Stimulated activated CD8-positive, alpha-beta memory T cell treated with anti-CD3 and anti-CD28 coated beads, Interleukin-7, amount 100 ng/mL, for 1 hour (primary cell): ENCODE measurements at places on chromosomes 6 and 20.

DNA sequence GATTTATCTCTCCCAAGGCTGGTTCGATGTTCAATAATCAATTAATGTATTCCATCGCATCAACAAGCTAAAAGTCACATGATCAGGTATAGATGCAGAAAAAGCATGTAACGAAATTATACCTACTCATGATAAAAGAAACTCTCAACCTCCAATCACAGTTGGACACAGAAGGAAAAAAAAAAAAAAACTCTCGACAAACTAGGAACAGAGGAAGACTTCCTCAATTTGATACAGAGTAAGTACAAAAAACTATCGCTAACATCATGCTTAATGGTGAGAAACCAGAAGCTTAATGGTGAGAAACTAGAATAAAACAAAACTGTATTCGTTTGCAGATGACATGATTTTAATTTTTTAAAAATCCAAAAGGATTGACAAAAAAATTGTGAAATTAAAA lies 62.0 kb upstream of the SMIM29 start:
- no peak for DNase-seq

DNA sequence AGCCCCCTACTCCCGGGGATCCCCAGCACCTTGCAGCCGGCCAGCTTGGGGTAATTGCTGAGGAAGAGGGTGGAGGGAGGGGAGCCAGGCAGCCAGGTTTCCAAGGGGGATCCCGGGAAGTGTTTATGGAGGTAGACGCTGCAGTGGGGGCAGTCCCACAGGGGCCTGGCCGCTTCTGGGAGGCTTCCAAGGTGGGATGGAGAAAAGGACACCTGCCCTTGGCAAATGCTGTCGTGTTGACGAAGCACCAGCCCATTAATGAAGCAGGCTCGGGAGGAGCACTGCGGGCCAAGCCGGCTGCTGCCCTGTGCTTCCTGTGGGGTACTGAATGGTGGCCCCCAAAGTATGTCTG lies 82.4 kb downstream of the TMEM242 start:
- no peak for DNase-seq

DNA sequence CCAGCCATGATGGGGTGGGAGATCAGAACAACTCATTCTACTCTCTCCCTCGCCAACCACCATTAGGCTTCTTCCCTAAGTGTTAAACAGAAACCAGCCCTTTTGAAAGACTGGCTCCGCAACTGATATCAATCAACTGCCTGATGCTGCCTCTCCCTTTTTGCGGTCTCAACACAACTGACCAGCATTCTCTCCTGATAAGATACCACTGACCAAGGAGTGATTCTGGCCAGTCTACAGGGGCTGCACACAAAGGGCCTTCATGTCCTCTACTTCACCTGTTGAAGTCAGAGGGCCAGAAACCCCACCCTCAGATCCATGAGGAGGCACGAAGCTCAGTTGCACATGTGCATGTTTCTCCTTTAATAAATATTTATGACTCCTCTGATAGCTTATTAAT lies 145.1 kb downstream of the CD24 start:
- no peak for DNase-seq

GRCh38 chr6:138012682-138013081 lies 94.5 kb downstream of the PERP start:
- DNase-seq = no peak

DNA sequence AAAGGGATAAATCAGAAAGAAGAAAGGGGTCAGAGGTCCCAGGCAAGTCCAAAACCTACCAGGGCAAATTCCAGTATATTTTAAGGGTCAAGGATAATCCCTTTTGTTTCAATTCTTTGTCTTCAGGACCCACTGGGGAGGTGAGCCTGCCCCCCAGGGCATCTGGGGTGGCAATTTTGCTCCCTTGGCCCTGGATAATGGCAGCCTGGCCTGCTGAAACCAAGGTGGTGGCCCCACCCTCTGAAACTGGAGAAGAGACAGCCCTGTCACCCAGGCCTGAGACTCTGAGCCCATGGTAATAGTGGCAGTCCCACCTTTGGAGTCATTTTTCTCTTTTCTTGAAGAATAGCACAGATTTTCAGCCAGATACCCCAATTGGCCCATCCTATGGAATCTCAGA lies 118.1 kb downstream of the C6orf58 start:
- no peak for DNase-seq

GRCh38 chr6:145761584-145761983 lies 26.3 kb upstream of the EPM2A start:
- DNase-seq = no peak

DNA sequence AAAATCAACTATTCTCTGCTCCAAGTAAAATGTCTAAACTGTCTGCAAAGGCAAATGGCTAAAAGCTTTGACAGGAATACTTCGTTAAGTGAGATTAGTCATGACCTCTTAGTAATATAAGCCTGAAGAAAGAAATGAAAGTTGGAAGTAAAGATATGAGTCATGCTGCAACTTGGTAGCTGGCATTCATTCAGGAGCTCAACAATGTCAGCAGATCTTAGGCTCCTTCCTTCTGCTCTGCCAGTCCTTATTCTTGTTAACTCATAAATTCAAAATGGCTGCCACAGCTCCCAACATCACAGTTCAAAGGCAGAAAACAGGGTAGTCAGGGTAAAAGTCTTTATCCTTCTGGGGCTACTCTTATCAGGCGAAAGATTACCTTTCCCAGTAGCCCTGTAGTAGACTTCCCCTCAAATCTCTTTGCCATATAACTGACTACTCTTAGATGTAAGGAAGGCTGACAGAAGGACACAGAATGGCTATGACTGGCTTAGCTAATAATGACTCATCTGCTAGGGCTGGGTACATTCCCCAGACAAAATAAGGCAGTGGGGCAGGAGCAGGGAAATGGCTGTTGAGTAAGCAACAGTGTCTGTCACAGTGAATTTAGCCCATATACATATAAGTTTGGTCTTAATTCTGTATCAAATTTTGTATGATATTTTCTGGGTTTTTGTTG lies 24.4 kb upstream of the C6orf62 start:
- no peak for DNase-seq

DNA sequence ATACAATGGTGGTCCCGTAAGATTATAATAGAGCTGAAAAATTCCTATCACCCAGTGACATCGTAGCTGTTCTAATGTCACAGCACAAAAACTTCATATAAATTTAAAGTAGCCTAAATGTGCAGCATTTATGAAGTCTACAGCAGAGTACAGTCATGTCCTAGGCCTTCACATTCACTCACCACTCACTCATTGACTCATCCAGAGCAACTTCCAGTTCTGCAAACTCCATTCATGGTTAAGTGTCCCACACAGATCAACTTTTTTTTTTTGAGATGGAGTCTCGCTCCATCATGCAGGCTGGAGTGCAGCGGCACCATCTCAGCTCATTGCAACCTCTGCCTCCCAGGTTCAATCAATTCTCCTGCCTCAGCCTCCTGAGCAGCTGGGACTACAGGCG lies 20.9 kb upstream of the KCNG1 start:
- DNase-seq = no peak

GRCh38 chr6:170107606-170108222 lies 183.2 kb downstream of the DLL1 start:
- no peak for DNase-seq

DNA sequence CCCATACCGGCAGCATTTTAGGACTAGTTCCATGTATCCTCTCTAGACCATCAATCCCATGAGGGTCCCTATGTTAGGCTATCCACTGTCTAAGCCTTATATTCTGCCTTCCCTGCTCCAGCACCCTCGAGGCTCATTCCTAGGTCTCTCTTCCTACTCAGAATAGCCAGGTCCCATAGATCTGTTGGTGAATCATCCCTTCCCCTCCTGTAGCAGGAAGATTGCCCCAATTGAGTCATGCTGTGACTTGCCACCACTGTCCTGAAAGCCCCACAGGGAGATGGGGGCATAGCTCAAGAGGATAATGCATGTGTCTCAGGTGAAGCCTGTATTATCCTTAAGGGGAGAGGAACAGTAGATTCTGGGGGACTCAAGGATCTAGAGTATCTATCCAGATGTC lies 143.1 kb upstream of the MOCS1 start:
- DNase-seq = no peak

DNA sequence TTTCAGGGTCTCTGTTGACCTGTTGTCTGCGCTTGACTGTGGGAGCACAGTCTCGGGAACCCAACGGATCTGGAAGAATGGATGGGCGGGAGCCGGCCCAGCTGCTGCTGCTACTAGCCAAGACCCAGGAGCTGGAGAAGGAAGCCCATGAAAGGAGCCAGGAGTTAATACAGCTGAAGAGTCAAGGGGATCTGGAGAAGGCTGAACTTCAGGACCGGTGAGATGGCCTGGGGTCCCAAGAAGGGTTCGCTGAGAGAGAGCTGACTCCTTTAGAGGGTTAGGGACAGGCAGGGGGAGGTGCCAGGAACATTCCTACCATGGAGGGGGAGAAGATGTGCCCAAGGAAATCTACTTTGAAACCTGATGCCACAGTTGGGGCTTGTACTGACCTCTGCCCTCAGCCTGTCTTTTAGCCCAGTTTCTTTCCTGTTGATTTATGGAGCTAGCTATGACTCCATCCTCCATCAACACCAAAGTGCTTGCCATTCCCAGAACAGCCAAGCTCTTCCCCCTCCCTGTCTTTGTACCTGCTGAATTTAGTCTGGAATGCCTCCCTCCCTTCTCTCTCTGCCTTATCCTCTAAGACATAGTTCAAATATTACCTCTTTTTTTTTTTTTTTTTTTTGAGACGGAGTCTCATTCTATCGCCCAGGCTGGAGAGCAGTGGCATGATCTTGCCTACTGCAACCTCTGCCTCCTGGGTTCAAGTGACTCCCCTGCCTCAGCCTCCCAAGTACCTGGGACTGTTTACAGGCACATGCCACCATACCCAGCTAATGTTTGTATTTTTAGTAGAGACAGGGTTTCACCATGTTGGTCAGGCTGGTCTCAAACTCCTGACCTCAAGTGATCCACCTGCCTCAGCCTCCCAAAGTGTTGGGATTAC lies 12.2 kb downstream of the CEP250 start:
- no peak for DNase-seq

DNA sequence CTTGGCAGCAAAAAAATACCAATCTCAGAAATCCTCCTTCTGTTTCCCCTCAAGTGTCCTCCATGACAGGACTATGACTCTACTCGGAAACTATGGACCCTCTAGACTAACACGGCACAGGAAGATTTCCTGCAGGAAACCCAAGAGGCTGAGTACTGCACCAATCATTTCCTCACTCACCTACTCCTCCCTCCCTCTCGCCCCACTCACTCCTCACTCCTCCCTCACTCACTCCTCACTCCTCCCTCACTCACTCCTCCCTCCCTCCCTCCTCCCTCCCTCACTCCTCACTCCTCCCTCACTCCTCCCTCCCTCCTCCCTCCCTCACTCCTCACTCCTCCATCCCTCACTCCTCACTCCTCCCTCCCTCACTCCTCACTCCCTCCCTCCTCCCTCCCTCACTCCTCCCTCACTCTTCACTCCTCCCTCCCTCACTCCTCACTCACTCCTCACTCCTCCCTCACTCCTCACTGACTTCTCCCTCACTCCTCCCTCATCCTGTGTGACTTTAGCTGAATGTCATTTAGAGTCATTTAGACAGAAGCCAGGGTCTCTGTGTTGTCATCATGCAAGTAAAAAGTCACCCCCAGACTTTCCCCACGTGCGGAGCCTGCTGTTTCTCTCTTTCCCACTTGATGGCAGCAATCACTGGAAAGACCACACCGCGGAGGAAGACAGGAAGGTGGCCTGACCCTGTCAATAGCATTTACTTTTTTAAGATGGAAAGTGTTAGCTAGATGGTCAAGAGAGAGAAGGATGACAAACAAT lies 226.8 kb upstream of the PDE10A start:
- DNase-seq = no peak

GRCh38 chr6:149209871-149210775 lies 107.4 kb upstream of the TAB2 start:
- no peak for DNase-seq

DNA sequence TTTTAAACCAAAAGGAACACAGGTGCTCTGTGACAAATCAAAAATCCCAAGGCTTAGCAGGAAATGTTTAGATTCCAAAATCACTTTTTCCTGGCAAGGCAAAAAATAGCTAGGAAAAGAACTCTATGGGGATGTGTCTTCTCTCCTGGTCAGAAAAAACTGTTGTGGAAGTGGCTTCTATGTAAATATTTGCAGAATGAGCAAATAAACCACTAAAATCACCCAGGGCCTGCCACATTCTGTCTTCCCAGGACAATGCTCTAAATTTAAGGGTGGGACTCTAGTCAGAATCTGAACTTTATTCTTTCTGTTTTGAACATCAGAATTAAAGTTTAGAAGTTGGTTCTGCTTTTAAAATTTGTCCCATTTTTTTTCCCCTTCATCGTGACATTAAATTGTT lies 29.3 kb downstream of the GCM1 start:
- no peak for DNase-seq

- DNase-seq = no peak
Measured at GRCh38 chr6:108294297-108294726, 542 bp upstream of the AFG1L start.

DNA sequence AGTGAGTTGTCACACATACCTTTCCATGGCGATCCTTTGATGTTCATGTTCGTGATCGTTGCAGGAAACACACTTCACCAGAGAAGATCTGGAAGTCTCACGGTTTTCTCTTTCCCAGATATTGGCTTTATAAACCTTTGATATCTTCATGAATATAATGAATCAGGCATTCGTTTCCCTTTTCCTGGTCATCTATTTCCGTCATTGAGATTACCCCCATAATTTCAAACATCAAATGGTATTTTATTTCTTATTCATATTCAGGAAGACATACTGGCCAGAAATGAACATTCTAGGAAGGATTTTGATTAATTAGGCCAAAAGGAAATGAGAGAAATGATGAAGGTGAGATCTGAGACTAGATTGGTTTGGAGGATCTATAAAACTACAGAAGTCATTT lies at the start of gene PRL:
Gene PRL (minus strand): TSS at position 101 of the 400 bp plus-strand sequence. CDS start 54 bp downstream, at position 47.
- DNase-seq = no peak

GRCh38 chr6:160967833-160968232 lies 23.7 kb upstream of the MAP3K4 start:
- DNase-seq = no peak

GRCh38 chr6:20217324-20217855 lies 5.1 kb upstream of the MBOAT1 start:
- no peak for DNase-seq

- no peak for DNase-seq
Measured at GRCh38 chr20:62171245-62171644, 11.6 kb upstream of the MTG2 start.

- no peak for DNase-seq
Measured at GRCh38 chr6:104575536-104575935, 284.2 kb downstream of the HACE1 start.

GRCh38 chr20:21102603-21103311 lies 3.4 kb downstream of the LINC00237 start:
- DNase-seq = no peak

DNA sequence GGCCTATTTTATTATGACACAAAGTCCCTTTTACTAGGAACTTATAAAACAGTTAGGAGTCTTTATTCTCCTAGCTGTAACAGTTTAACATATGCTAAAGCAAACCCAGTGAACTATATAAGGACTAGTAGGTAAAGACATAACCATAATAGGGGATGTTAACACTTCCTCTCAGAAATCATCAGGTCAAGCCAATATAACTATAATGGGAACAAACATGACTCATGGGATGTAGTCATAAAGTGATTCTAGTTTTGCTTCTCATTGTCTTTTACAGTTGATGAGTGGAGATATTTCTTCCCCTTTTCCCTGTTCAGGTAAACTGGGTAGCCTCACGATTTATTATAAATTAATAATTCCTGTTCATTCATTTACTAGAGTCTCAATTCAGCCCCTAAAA lies 9.7 kb downstream of the PTCHD4 start:
- DNase-seq = no peak
